ENCODE measurements at places on chromosomes 3 and 15.

GRCh38 chr3:20250786-20251185, 64.8 kb upstream of the SGO1 start:
- DNase-seq: peak; percentile 13

GRCh38 chr3:112681822-112682325, 40.9 kb upstream of the CCDC80 start:
- DNase-seq: peak; percentile 79

DNA sequence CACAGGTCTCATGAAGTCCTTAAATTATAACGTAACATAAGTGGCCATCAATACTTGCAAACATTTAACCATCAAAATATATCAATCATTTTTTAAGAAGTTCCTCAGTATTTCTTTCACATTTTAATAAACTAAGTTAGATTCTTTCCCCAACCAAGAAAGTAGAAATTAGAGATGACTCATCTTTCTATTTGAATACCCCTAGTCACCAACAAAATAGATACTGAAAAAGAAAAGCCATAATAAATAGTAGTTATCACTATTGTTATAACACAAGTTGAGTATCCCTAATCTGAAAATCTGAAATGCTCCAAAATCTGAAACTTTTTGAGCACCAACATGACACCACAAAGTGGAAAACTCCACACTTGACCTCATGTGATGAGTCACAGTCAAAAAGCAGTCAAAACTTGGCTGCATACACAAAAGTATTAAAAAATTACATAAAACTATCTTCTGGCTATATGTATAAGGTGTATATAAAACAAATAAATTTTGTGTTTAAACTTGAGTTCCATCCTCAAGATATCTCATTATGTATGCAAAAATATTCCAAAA, 3.7 kb downstream of the SHQ1 start:
- DNase-seq: no peak

DNA sequence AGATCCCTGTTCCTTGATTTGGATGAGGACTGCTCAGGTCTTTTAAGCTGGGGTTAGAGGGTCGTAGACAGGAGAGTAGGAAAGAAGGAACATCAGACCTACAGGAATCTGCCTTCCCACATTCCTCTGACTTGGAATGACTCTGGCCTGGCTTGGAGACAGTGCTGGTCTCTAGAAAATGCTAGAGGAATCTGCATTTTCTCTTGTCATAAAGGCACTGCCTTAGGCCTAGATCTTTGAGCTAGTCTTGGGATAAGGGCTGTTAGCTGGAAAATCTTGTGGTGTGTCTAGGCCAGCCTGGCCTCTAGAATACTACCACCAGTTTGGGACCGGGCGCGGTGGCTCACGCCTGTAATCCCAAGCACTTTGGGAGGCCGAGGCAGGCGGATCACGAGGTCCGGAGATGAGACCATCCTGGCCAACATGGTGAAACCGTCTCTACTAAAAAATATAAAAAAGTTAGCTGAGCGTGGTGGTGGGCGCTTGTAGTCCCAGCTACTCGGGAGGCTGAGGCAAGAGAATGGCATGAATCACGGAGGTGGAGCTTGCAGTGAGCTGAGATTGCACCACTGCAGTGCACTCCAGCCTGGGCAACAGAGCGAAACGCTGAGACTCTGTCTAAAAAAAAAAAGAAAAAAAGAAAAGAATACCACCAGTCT, 17.3 kb upstream of the BSN start:
- no peak for DNase-seq

- no peak for DNase-seq
These were observed 38.5 kb downstream of the PTPN23 start for GRCh38 chr3:47419083-47420043.

DNA sequence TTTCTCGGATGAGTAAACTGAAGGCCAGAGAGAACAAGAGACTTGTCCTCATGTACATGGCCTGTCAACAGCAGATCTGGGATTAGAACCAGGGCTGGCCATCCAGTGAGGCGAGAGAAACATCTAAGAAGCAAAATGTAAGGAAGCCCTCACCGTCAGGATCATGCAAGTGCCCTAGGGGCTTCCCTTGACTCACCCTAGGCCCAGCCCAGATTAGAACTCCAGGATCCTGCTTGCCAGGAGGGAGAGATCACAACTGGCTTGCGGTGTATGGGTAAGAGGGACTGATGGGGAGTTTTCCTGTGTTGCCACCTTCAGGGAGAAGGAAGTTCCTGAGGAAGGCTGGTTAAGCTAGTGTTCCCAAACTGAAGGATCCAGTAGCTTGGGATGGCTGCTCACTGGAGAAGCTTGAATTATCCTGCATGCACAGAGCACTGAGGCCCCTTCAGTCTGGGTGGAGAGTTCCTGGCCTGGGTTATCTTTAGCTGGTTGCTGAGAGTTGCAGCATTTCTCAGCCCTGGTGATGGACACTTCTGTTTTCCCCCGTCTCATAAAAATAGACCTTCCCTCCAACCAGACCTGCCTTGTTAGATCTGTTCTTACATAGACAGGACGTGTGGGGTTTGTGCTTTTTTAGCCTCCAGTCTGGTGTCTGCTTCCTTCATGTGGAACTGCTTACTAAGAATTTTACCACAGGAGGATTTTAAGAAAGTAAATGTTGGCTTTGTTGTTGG, 28.2 kb upstream of the XIRP1 start:
- DNase-seq: no peak

DNA sequence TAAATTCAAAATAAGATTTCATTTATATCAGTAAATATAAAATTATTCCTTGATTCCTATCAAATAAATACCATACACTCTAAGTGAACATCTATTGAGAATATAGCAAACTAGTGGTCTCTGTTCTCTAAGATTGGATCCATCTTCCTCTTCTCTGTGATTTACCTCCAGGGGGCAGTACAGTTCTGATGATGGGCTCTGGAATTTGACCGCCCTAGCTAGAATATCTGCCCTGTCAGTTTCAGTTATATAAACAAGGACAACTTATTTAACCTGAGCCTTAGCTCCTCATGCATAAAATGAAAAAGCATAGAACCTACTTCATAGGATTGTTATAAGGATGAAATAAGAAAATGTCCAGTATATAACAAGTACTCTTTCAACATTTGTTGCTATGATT, 171.1 kb upstream of the CCDC54 start:
- peak; percentile 67 for DNase-seq

DNA sequence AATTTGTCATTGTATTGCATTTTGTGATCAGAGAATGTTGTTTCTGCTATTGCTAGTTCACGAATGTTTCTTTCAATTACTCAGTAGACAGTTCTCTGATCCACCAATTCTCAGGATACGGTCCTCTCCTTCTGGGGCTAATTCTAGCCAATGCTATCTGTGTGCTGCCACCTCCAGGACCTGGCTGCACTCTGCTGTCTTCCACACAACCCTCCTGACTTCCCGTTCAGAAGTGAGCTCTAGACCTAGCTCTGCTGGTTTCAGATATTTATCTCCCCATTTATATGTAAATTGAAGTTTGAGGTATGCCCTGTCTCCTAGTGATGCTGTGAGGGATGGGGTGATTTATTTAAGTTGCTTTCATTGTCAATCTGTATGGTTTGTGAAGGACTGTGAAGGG, 21.7 kb upstream of the UBL7 start:
- DNase-seq: peak; percentile 8

- peak; percentile 26 for DNase-seq
These were observed 464.9 kb downstream of the MFSD1 start for GRCh38 chr3:159266779-159267178.

DNA sequence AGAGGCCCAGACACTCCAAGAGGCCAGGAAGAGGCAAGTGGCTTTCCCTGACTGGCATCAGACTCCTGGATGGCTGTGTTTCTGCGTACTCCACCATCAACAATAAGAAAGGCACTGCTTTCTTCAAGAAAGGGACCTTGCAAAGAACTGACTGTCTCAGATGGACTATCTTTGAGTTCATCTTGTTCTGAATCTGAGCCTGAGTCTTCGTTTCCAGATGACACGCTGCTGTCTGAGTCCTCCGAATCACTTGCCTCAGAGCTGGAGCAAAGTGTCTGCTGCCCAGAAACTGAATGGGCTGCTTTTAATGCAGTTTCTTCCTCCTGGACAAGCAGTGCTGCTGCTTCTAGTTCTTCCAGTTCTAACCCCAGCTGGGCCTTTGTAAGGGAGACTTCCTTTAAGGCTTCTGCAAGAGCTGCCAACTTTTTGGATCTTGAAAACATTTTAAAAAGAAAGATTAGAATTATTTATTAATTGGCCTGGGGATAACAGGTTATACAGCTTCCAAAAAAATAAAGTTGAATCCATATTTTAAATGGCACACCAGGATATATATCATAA, 97.8 kb downstream of the SHQ1 start:
- DNase-seq: no peak

GRCh38 chr3:45599424-45599886, 4.9 kb downstream of the LIMD1 start:
- no peak for DNase-seq

DNA sequence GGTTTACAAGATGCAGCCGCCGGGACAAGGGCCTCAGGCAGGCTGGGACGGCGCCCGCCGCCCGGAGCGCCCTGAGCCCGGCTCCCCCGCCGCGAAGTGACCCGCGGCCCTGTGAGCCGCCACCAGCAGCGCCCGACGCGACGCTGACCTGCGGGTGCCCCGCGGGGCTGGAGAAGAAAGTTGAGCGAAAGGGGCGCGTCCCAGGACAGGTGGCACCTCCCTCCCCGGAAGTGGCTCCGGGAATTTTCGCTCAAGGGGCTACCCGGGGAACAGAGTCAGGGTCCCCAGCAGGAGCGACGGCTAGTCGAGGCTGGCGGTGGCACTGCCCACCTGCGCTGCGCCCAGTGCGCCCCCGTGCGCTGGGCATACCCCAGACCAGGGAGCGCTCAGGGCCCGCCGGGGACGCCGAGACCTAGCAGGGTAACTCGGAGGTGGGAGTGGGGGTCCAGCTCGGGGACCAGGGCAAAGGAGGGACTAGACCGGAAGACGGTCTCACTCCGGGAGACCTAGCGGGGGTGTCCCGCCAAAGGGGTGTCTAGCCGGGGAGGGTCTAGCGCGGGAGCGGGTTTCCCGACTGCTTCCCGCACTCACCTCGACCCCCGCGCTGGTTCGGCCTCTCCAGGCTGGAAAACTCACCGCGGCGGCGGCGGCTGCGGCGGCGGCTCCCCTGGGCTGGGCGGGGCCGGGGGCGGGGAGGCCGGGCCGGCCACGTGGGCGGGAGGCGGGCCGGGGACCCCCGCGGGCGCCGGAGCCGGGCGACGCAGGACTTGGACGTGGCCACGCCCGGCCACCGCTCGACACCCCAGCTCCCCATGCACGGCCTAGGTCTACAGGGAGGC, 18.4 kb downstream of the SPATA12 start:
- DNase-seq: peak; percentile 84

GRCh38 chr3:169390271-169390670, 273.2 kb downstream of the MECOM start:
- DNase-seq: peak; percentile 27

- no peak for DNase-seq
These were observed 6.8 kb downstream of the IL17RE start for GRCh38 chr3:9909221-9910013.

- DNase-seq: no peak
These were observed 123.3 kb upstream of the TP63 start for GRCh38 chr3:189507856-189508255.

- peak; percentile 64 for DNase-seq
These were observed 46.3 kb upstream of the RBP1 start for GRCh38 chr3:139585820-139586219.

GRCh38 chr3:88987776-88988175, 119.6 kb upstream of the EPHA3 start:
- DNase-seq: no peak

DNA sequence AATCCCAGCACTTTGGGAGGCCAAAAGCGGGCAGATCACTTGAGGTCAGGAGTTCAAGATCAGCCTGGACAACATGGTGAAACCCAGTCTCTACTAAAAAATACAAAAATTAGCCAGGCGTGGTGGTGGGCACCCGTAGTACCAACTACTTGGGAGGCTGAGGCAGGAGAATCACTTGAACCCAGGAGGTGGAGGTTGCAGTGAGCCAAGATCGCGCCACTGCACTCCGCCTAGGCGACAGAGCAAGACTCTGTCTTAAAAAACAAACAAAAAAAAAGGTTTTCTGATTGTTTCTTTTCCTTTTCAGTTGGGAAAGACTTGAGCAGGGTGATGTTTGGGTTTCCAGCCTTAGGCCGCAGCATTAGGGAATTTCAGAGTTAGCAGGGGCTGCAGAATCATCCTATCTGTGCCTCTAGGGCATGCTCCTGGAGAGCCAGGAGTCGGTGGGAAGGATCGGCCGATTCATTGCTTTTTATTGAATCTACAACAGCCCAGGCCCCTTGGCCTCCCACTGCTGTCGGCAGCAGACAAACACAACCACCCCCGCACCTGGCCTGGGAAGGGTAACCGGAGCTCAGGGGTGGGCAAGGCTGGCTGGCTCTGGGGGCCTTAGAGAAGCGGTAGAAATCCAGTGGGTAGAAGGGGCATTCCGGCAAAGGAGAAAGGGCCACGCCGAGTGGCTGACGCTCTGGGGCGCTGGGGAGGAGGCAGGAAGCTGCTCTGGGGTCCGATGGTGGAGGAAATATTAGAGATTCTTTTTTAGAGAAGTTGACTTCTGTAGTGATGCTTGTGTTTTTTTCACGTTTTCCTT, 6.3 kb downstream of the CHAC1 start:
- DNase-seq: no peak

GRCh38 chr15:54843006-54843405, 353.7 kb downstream of the RSL24D1 start:
- DNase-seq: no peak

DNA sequence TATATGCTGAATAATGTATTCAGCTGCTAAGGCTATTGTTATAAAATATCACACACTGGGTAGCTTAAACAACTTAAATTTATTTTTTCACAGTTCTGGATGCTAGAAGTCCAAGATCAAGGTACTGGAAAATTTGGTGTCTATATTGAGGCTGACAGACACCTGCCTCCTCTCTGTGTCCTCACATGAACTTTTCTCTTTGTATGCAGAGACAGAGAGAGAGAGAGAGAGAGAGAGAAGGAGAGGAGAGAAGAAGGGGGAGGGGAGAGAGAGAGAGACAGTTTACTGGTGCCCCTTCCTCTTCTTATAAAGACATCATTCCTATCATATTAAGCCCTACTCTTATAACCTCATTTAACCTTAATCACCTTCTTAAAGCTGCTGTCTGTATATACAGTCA, 320.1 kb upstream of the THBS1 start:
- DNase-seq: no peak

- DNase-seq: peak; percentile 9
These were observed 89.9 kb upstream of the MITF start for GRCh38 chr3:69649120-69650065.

- DNase-seq: peak; percentile 36
These were observed 25.1 kb upstream of the MTMR10 start for GRCh38 chr15:31016446-31016915.

DNA sequence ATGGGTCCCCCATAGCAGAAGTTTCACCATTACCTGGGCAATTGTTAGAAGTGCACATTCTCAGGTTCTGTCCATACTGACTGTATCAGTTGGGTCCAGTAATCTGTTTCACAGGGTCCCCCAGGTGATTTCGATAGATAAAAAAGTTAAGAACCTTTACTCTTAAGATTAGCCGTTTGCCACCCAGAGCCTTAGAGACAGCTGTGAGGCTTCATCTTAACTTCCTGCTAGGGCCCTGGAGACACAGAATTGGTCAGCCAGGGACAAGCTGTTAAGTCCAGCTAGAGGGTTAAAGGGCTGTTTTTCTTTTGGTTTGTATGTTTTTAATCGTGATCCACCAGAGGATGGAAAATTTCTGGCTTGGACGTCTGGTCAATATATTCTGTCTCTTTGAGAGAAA, 6.7 kb downstream of the FAM162A start:
- DNase-seq: no peak

- DNase-seq: no peak
These were observed 15.6 kb downstream of the CYP19A1 start for GRCh38 chr15:51322621-51323296.

GRCh38 chr3:43919029-43919428, 228.3 kb downstream of the ABHD5 start:
- peak; percentile 34 for DNase-seq

- no peak for DNase-seq
These were observed 330.1 kb downstream of the SOX2 start for GRCh38 chr3:182041668-182042291.
